ENCODE measurements at places on chromosomes 16 and 17. TPM values are rescaled to one million over a fixed set of nuclear protein-coding genes. Genes with fewer than 3 reads are reported as not detected.

FGF11 gene
- total RNA-seq = not detected

QRICH2 gene
- total RNA-seq = 0.72 TPM

NLGN2 gene
- 4.6 TPM for total RNA-seq

C16orf74 gene
- total RNA-seq = 24.9 TPM

SLC5A11 gene
- not detected for total RNA-seq

SSTR5 gene
- total RNA-seq = not detected

SLC5A10 gene
- total RNA-seq = not detected

ZNF18 gene
- total RNA-seq = 9.4 TPM

SARM1 gene
- total RNA-seq = 58.3 TPM

ACE gene
- total RNA-seq = 232 TPM

CCDC154 gene
- total RNA-seq = not detected

HBM gene
- not detected for total RNA-seq

ABCA9 gene
- total RNA-seq = 5.9 TPM

ELMO3 gene
- total RNA-seq = 133 TPM

CDH16 gene
- not detected for total RNA-seq

CACNG5 gene
- total RNA-seq = not detected

NPLOC4 gene
- total RNA-seq = 239 TPM

TNFRSF17 gene
- 7.4 TPM for total RNA-seq

IRX3 gene
- 1.7 TPM for total RNA-seq

TMC7 gene
- 3.7 TPM for total RNA-seq

IL17C gene
- 0.87 TPM for total RNA-seq

RUNDC3A gene
- total RNA-seq = 0.43 TPM

LPCAT2 gene
- total RNA-seq = 36.2 TPM

PABPN1L gene
- total RNA-seq = not detected

MYCBPAP gene
- 2.7 TPM for total RNA-seq

RBFOX1 gene
- total RNA-seq = 20.9 TPM

XAF1 gene
- 116 TPM for total RNA-seq
